ENCODE measurements at places on chromosomes 7 and 10. TPM values are rescaled to one million over a fixed set of nuclear protein-coding genes. Genes with fewer than 3 reads are reported as not detected.

EXOC6 gene
- 22.8 TPM for total RNA-seq

GRCh38 chr10:113991091-113991860 lies 52.4 kb upstream of the ADRB1 start:
- H3K27ac ChIP-seq, result no peak overlapping the region
- H3K27me3 ChIP-seq, result no peaks in the 10 kb centered on the region
- no peak overlapping the region for H3K4me3 ChIP-seq
- no peaks in the 10 kb centered on the region for H3K4me1 ChIP-seq

DNA sequence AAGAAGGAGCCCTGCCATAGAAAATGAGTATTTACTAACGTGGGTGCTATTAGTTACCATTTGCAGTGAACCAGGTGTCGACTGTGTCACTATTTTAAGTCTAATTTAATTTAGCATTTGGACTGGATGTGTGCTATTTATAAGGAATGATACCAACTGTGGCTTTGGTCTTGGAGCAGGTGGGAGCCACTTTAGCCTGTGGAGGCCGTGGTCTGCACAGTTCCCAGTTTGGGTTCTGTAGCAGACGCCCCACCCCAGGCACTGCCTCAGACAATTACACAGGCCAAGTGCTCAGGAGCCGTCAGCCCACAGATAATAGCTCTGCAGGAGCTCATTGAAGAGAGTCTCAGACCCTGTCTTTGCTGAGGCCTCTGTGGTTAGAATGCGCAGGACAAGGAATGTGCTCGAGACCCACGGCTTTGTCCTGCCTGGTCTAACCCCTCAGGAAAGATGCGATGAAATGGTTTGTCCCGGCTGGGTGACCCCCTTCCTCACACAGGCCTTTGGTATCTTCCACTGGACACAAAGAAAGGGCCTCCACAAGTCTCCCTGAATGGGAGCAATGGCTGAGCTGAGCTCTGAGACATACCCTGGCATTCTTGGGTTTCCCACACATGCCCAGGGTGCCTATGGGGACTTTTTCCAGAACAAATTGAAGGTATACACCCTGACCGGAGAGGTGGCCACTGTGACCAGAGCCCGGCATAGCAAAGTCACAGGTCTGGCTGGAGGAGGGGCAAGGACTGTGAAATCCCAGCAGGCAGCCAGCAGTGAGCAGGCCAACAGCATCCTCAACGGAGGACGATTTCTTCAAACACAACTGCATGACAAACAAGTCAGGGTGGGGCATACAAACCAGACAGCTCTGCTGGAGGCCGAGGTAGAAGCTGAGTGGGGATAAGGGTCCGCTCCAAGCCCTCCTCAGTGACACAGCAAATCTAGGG lies 251.2 kb downstream of the ARHGAP12 start:
- H3K4me1 ChIP-seq, result peaks cover 21% of the 10 kb centered on the region
- peak overlapping the region; percentile 22 for H3K27ac ChIP-seq
- no peak overlapping the region for H3K4me3 ChIP-seq
- H3K27me3 ChIP-seq, result no peaks in the 10 kb centered on the region
- peak; percentile 61 for DNase-seq
- no peaks in the 10 kb centered on the region for H3K36me3 ChIP-seq

GRCh38 chr10:60426425-60426824 lies 36.8 kb upstream of the ANK3 start:
- no peaks in the 10 kb centered on the region for H3K36me3 ChIP-seq
- no peaks in the 10 kb centered on the region for H3K27me3 ChIP-seq
- H3K27ac ChIP-seq, result no peak overlapping the region
- no peak overlapping the region for H3K4me3 ChIP-seq
